ENCODE measurements at places on chromosomes 12 and 14.

- peak; percentile 49 for DNase-seq
These were observed 147.8 kb upstream of the ATP2B1 start for GRCh38 chr12:89856431-89856830.

DNA sequence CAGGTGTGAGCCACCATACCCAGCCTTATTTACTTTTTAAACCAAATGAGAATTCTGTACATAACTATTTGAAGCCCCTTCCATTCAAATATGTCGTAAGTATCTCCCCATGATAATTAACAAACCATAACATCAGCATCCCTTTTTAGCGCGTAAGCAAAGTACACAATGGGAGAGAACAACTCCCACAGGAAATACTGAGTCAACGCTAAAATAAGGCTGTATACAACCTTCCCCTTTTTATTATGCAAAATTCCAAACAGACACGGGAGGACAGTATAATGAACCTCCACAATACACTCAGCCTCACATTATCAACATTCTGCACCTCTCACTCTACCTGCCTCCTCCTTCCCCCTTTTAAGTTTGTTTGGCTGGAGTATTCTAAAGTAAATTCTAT is 73.5 kb downstream of the CCDC88C start:
- DNase-seq: no peak

DNA sequence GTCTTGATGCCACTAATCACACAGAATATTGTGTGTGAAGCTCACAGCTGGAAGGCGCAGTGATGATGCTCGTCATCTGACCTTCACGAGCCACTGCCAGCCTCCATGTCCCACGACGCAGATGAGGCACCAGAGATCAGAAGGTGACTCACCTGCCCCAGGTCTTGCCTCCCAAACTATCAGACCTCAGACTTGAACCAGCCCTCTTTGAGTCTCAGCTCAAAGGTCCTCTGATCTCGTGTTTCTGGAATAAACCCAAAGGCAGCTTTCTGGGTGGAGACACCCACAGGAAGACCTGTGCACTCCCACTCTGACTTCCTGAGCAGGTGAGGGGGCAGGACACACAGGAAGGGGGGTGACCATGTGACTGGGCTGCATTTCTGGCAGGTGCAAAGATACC is 19.6 kb upstream of the CHGA start:
- DNase-seq: no peak

GRCh38 chr12:109767456-109767855 is 53.8 kb downstream of the FAM222A start:
- no peak for DNase-seq

Measured in EL (cell line).